HCEC 1CT (cell line): ENCODE measurements at places on chromosomes 6 and 20.

DNA sequence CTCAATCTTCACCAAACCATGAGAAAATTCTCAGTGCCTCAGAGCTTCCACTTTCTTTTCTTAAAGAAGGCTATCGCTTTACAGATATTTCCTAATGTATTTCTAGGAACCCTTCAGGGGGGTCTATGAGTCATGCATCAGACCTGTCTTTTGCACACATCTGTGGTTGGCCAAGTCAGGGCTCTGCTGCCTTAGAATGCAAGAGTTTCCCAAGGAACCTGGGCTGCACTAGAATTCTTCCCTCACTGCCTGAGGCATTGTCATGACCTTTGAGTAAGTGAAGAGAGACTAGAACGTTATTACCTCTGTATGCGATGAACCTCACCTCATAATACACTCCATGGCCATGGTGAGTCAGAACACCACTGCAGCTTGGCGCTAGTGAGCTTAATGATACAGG lies 365.0 kb upstream of the ID4 start:
- no peak for DNase-seq

- DNase-seq = no peak
Observed at GRCh38 chr6:162442687-162443086, 284.9 kb downstream of the PRKN start.

- DNase-seq = peak; percentile 98
Observed at GRCh38 chr6:142846883-142847287, 98.1 kb downstream of the HIVEP2 start.

- DNase-seq = no peak
Observed at GRCh38 chr6:21384216-21384615, 209.3 kb upstream of the SOX4 start.

DNA sequence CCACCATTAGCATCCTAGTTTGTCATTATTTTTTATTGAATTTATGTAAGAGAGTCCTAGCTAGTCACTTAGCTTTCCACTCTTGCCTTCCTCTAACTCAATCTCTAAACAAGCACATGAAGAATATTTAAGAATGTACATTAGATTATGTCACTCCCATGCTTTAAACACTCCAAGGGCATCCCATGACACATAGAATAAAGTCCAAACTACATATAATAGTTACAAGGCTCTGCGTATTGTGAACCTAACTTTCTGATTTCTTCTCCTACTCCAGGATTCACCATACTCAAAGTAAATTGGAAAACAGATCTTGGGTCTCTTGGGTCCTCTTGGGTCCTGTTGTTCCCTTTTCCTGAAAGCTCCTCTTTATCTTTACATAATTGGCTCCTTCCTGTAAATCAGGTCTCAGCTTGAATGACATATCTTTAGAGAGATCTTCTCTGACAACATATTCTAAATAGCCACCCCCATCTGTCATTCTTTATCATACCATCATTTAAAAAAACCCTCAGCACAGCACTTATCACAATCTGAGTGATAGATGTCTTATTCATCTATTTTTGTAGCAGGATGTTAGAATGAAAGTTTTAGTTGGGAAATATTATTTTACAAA lies 1042.4 kb upstream of the FLRT3 start:
- no peak for DNase-seq

GRCh38 chr6:167122041-167122826 lies 662 bp upstream of the CCR6 start:
- no peak for DNase-seq

- peak; percentile 33 for DNase-seq
Observed at GRCh38 chr20:1440024-1440423, 26.6 kb downstream of the NSFL1C start.

GRCh38 chr20:48287552-48288170 lies 502.4 kb upstream of the SULF2 start:
- no peak for DNase-seq

DNA sequence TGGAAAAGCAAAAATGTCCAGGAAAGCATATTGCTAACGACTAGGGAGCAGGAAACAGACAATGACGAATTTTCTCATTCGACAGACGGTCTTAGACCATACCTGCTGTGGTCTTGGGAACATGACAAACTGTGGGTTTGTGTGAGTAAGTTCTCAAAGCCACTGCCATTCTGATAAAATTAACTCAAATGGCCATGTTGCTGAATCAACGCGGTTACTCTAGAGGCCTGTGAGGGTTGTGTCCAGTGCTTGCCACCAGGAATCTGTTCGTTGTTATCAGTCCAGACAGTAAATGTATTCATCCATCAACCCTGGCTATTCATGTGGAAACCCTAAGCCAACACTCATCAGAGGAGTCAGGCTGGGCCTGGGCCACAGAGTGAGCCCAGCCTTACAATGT lies 124.3 kb downstream of the MYLK4 start:
- no peak for DNase-seq

GRCh38 chr20:23434521-23435313 lies 4.8 kb upstream of the CSTL1 start:
- DNase-seq = no peak

DNA sequence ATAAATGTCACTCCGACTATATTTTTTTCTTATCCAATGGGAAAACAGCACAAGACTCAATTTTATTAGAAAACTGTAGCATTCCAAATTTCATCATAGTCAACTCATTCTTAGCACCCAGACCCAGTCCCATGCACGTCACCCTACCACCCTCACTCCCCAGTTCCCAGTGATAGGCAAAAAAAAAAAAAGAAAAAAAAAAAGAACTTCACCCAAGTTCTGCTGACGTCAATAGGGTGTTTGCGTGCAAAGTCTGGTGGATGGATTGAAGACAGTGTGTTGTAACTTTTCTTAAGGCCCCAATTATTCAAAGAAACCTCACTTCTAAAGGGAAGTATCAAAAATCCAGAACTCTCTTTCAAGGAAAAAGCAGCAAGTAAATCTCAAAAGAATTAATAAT lies 213.9 kb upstream of the PRDM1 start:
- DNase-seq = no peak

- DNase-seq = no peak
Observed at GRCh38 chr6:38370653-38371601, 268.8 kb downstream of the BTBD9 start.

GRCh38 chr6:39961178-39961577 lies 26.9 kb upstream of the MOCS1 start:
- no peak for DNase-seq

DNA sequence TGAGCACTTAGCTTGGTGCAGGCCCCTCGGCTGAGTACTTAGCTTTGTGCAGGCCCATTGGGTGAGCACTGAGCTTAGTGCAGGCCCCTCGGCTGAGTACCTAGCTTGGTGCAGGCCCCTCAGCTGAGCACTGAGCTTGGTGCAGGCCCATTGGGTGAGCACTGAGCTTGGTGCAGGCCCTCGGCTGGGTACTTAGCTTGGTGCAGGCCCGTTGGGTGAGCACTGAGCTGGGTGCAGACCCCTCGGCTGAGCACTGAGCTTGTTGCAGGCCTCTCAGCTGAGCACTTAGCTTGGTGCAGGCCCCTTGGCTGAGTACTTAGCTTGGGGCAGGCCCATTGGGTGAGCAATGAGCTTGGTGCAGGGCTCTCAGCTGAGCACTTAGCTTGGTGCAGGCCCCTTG lies 387.1 kb downstream of the THBS2 start:
- DNase-seq = no peak

DNA sequence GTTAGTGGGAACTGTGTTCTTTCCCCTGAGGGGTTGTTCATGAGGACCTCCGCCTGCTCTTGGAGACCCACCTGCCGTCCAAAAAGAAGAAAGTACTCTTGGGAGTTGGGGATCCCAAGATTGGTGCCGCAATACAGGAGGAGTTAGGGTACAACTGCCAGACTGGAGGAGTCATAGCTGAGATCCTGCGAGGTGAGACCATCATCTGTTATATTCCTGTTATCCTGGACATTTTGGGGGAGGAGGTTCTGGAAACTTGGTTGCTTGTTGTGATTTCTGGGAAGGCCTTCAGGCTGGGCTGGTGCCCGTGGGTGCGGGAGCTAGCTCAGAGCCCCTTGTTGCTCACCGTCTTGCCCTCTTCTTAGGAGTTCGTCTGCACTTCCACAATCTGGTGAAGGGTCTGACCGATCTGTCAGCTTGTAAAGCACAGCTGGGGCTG lies 2.0 kb downstream of the NOP56 start:
- no peak for DNase-seq

DNA sequence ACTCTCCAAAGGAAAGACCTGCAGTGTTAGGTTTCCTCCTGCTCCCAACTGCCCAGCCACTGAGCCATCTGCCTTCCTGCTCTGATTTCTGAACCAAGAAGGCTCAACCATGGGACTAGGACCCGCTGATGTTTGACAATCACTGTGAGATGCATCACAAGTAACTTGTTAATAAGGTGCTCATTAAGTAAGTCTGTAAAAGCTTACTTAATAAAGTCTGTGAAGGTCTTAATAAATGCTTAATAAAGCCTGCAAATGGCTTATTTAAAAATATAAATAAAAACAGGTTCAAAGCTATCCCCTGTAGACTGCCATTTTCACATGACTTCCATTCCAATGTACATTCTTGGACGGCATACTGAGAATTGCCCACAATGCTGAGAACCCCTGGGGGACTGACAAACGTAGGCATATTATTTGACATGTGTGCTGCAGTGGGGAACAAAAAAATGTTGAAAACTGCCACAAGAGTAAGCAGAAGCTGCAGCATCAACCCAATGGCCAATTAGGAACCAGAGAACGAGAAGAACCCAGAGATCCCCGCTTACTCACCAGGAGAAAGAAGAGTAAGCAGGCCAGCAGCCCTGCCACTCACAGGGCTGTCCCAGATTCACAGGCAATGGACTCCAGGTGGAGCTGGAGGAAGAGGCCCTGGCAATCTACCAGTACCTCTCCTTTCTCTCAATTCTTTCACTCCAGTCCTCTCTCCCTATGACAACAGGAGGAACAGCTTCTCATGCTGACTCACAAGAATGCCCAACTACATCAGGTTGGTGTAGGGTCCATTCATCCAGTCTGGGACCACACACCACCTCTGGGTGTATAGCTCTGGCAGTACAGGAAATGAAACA lies 19.5 kb downstream of the KIF13A start:
- DNase-seq = peak; percentile 34

GRCh38 chr20:21265261-21266190 lies 37.6 kb upstream of the XRN2 start:
- DNase-seq = no peak

- DNase-seq = no peak
Observed at GRCh38 chr20:47503685-47504084, 2.0 kb downstream of the NCOA3 start.

- no peak for DNase-seq
Observed at GRCh38 chr6:157265635-157266034, 57.7 kb downstream of the TMEM242 start.

DNA sequence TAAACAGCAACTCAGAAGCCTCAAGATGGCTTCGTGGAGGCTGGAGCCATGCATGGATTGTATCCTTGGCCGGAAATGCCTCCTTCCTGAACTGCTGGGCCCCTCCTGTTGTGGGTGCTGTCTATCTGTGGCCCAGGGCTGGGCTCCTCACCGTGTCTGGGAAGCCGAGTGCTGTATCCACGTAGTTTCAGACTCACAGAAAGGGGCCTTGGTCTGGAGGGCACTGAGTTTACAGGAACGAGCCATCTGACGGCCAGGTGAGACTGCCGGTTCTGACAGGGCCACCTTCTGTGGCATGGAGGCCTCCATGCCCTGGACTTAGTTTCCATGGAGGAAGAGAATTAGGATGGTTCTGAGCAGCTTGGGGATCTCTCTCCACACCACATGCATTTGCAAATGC lies 142.2 kb downstream of the ERMARD start:
- no peak for DNase-seq

DNA sequence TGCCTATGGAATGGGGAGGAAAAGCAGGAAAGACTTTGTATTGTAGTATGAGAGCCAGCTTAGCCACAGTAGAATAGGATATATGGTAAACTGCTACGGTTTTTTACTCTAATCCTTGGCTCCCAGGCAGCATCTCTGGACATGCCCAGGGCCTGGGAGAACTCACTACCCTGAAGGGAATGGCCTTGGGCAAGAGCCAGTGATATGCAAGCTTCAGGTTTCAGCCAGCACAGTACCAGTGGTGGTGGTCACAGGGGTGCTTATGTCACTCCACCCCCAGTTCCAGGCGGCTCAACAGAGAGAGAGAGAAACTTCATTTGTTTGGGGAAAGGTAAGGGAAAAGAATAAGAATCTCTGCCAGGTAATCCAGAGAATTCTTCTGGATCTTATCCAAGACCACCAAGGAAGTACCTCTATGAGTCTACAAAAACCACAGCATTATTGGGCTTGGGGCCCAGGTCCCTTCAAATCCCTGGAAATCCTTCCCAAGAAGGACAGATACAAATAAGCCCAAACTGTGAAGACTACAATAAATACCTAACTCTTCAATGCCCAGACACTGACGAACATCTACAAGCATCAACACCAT lies 121.2 kb downstream of the THBS2 start:
- no peak for DNase-seq

- no peak for DNase-seq
Observed at GRCh38 chr6:6971369-6971768, 136.4 kb upstream of the RREB1 start.

- no peak for DNase-seq
Observed at GRCh38 chr6:93621442-93621841, 202.1 kb upstream of the EPHA7 start.

- DNase-seq = no peak
Observed at GRCh38 chr6:113350461-113350860, 506.7 kb upstream of the MARCKS start.

DNA sequence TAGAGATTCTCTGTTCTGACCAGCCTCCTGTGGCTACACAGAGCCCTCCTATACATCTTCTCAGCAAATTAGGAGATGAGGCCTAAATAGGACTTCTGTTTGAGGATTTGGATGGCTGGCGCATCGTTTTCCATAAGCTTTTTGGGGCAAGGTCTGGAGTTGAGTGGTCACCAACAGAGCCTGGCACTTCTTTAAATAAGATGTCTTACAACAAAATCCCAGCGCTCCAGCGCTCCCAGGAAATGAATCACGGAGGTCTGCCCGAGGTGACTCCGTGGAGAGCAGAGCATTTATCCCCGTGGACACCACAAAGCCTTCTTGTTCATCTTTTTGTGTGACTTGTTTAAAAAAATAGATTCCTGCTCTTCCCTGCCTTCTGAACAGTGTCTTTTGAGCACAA lies 75.3 kb downstream of the GNAS-AS1 start:
- DNase-seq = no peak

- no peak for DNase-seq
Observed at GRCh38 chr20:48818031-48818370, 9.8 kb downstream of the PREX1 start.

DNA sequence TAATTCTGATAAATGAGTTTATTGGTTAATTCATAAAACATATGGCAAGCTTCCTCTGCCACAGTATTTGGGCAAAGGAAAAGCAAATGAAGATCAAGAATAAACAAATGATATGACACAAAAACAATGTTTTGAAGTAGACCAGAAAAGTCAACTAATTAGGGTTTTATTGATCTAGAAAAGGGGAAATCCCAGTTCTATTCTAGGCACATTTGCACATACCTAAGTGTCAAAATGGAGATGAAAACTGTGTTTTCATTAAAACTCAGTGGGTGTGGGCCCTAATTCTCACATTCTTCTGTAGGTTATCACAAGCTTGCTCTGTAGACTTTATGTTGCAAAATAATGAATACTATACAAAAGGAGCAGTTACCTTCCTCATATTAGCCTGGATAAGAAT lies 69.0 kb upstream of the TENT5A start:
- no peak for DNase-seq

- no peak for DNase-seq
Observed at GRCh38 chr6:134740027-134740373, 209.9 kb downstream of the ALDH8A1 start.
